ENCODE measurements at places on chromosomes 7 and 10.

- peak; percentile 85 for DNase-seq
These were observed 82.1 kb upstream of the PDGFA start for GRCh38 chr7:601595-602340.

DNA sequence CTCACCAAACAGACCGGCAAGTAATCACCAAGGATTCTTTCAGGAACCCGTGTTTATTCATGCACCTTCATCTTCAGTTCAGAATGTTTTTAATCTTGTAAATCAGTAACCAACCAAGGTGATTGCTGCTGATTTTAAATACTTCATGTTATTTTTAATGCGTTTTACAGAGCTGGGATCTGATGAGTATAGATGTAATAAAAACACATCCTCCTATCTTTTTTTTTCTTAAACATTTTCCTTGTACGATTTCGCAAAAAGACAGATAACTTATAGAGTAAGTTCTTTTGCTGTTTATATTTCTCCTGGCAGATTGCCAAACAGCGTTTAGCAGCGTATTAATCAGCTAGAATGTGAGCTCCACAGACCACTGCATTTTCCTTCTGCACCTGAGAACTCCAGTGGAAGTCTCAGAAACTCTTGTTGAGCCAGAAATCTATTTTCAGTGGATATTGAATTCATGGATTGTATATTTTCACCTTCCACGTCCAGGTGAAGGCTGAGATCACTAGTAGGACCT, 397.8 kb upstream of the NRP1 start:
- no peak for DNase-seq

DNA sequence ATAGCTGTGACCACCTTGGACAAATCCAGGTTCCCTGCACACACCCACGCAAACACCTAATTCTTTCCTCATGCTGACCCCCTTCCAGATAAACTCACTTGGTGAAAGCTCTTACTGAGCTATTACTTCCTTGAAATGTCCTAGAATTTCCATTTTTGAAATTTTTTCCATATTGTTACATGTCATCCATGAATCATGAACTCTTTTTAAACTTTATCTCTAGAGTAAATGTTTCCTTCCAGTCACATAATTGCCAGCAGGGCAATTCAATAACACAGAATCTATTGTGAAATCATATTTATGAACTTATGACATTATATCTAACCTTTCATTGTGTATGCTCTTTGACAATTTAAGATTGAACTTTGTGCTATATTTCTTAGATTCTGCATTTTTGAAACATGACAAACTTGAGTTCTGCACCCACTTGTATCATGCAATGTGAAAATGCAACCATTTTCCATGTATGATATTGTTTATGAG, 26.8 kb upstream of the FGL2 start:
- no peak for DNase-seq

- no peak for DNase-seq
These were observed 40.4 kb downstream of the TMEM168 start for GRCh38 chr7:112749775-112750174.

GRCh38 chr10:43970717-43971116, 322.0 kb upstream of the ZNF32 start:
- DNase-seq = no peak

GRCh38 chr7:140638173-140638791, 2.3 kb downstream of the DENND2A start:
- no peak for DNase-seq

DNA sequence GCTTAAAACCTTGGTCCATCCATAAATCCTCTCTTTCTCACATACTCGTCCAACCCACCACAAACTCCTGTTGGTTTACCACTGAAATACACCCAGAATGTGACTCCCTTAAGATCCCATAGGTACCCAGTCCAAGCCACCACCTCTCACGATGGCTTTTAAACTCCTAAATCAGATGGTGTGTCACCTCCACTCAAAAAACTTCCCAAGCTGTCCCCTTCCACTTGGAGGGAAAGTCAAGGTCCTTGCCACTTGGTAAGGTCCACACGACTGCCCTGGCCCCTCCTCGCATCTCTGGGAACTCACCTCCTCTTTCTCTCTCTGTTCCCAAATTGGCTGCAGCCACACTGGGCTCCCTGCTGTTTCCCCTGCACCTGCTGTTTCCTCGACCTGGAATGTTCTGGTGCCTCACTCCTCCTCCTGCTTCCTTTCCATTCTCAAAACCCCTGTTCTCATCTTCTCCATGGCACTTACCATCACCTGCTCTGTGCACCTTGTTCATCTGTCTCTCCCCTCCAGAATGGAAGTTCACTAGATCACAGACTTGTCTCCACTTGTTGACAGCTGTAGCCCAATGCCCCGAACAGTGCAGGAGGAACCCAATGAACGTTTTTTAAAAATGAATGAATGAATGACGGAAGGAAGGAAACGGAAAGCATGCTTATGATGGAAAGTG, 23.0 kb downstream of the ZFAND2A start:
- DNase-seq = no peak

- no peak for DNase-seq
These were observed 55.8 kb downstream of the AKR1B1 start for GRCh38 chr7:134403062-134403461.

DNA sequence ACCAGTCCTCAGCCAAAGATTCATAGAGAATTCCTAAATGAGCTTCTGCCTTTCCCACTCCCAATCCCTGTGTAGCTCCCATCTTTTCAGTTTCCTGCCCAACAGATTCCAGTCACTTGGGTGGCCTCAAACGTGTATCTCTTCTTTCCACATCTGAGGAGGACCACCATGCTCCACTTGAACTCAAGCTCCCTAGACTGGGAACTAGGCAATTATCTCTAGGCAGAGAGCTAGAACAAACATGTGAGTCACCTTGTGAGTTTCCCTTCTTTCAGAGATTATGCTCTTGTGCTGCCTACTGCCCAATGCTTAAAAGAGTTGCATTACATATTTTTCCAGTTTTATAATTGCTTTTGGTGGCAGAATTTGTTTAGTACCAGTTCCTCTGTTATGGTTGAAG, 178.0 kb downstream of the MDFIC start:
- no peak for DNase-seq

GRCh38 chr7:130903358-130903974, 169.5 kb upstream of the KLF14 start:
- DNase-seq = no peak

GRCh38 chr7:33788531-33788930, 116.8 kb upstream of the BMPER start:
- no peak for DNase-seq

DNA sequence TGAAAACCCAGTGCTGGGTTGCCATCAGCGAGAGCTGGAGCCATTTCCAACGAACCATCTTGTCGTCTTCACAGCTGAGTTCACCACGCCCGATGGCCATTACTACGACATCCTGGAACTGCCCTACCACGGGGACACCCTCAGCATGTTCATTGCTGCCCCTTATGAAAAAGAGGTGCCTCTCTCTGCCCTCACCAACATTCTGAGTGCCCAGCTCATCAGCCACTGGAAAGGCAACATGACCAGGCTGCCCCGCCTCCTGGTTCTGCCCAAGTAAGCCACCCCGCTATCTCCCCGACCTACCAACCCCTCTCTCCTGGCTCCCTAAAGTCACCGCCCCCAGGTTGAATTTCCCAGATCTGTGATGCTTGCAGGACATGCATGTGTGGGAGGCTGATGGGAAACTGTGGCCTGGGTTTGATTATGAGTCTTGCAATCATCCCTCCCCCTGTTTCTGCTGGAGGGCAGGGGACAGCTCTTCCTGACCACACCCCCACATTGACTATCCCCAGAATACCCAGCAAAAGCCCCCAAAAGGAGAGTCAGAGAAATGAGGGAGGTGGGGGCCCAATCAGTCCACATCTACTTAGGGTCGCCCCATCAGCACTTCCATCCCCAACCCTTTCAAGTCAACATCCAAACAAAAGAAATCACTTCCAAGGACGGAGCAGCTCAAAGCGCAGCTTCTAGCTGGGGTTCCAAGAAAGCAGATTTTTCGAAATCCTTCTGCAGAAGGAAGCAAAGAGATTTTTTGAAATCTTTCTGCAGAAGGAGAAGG, 6.9 kb downstream of the SERPINE1 start:
- DNase-seq = no peak

GRCh38 chr7:68454931-68455330, 1143.3 kb upstream of the AUTS2 start:
- DNase-seq = no peak

- peak; percentile 57 for DNase-seq
These were observed 982 bp downstream of the SFXN3 start for GRCh38 chr10:101031796-101032636.
